ENCODE measurements at places on chromosomes 2 and 18. TPM values are rescaled to one million over a fixed set of nuclear protein-coding genes. Genes with fewer than 3 reads are reported as not detected.

STAT4 gene
- 0.60 TPM for total RNA-seq

PLCL1 gene
- total RNA-seq: 9.7 TPM

REG3G gene
- total RNA-seq: 21.6 TPM

BAZ2B gene
- total RNA-seq: 44.4 TPM

HRH4 gene
- not detected for total RNA-seq

POTEF gene
- total RNA-seq: not detected

GRCh38 chr2:20291106-20291564, 59.5 kb downstream of the PUM2 start:
- peak overlapping the region; percentile 27 for H3K27ac ChIP-seq
- peak; percentile 71 for DNase-seq
- H3K4me1 ChIP-seq: no peaks in the 10 kb centered on the region
- H3K27me3 ChIP-seq: no peaks in the 10 kb centered on the region

- H3K4me3 ChIP-seq: no peak overlapping the region
- H3K36me3 ChIP-seq: no peaks in the 10 kb centered on the region
- no peak for DNase-seq
- no peak overlapping the region for H3K27ac ChIP-seq
- H3K4me1 ChIP-seq: no peaks in the 10 kb centered on the region
Observed at GRCh38 chr18:10771053-10771709, 245.4 kb downstream of the NAPG start.

DNA sequence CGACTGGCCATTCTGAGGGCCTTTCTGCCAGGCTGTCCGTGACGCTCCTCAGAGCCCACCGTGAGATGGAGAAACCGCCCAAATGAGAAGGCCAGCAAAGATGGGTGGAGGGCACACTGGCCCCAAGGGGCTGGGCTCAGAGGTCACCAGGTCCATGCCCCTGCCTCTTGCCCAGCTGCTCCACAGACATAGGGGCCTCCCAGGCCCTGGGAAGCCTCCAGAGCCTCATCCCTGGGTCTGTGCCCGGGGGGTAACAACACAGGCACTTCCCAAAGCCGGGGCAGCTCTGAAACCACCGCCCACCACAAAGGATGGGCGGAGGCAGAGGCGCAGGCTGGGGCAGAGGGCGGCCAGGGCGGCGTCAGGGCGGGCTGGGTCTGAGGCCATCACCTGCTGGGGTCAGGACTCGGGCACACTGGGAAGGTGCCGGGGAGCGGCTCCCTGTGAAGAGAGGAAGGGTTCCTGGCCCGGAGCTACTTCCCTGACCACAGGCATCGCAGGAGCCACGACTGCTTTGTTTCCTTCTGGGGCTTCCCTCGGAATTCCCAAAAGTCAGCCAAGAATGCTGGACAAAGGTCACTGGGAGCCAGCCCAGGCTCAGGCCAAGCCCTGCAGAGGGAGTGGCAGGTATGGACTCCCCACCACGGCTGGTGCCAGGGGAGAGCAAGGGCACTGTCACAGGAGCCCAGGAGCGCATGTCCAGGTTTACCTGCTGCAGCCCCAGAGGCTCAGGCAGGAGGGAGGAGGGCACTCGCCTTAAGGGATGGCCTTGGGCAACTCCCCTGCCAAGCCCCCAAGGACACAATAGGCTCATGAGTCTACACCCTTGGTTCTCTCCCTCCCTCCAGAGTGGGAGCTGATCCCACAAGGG, 9.4 kb downstream of the CYP26B1 start:
- H3K27me3 ChIP-seq: no peaks in the 10 kb centered on the region
- no peaks in the 10 kb centered on the region for H3K4me1 ChIP-seq
- H3K4me3 ChIP-seq: no peak overlapping the region
- no peak overlapping the region for H3K27ac ChIP-seq
- no peaks in the 10 kb centered on the region for H3K36me3 ChIP-seq

DNA sequence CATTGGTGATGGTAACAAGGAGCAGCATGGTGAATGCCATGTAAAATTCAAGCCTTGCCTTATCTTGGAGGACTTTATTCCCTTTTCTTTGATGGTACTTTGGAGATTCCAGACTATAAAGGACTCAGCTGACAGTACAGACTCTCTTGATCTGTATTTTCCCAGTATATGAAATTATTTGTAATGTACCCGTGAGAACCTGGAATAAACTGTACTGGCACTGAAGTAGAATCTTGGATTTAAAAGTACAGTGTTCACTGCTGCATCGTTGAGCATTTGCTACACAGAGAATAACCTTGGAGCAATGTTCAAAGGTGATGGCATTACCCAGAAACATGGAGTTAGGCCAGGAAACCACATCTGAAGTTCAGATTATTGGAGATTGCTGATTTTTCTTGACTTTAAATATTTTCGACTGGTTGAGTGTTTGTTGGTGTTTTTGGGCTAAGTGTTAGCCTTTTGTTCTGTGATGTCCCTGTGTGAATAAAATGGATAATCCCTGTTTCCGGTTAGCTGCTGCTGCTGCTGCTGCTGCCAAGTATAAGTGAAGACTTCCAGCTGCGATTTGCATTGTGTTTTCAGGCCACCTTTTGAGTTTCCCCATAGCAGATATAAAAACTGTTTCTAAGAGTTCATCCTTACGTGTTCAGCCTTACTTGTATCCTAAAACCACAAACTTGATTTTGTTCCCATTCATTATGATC, 122.0 kb downstream of the SPTBN1 start:
- H3K4me1 ChIP-seq: peaks cover 99% of the 10 kb centered on the region
- H3K27me3 ChIP-seq: no peaks in the 10 kb centered on the region
- DNase-seq: no peak
- no peaks in the 10 kb centered on the region for H3K36me3 ChIP-seq

DNA sequence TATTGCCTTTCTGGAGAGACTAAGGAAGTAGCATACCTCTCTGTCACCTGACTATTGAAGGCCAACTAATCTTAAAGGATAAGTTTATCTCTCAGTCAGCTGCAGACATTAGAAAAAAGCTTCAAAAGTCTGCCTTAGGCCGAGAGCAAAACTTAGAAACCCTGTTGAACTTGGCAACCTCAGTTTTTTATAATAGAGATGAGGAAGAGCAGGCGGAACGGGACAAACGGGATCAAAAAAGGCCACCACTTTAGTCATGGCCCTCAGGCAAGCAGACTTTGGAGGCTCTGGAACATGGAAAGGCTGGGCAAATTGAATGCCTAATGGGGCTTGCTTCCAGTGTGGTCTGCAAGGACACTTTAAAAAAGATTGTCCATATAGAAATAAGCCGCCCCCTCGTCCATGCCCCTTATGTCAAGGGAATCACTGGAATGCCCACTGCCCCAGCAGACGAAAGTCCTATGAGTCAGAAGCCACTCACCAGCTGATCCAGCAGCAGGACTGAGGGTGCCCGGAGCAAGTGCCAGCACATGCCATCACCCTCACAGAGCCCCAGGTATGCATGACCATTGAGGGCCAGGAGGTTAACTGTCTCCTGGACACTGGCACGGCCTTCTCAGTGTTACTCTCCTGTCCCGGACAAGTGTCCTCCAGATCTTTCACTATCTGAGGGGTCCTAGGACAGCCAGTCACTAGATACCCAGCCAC, 61.5 kb upstream of the FAM98A start:
- no peak overlapping the region for H3K27ac ChIP-seq
- H3K27me3 ChIP-seq: no peaks in the 10 kb centered on the region
- no peak for DNase-seq
- no peak overlapping the region for H3K4me3 ChIP-seq
- no peaks in the 10 kb centered on the region for H3K4me1 ChIP-seq

DNA sequence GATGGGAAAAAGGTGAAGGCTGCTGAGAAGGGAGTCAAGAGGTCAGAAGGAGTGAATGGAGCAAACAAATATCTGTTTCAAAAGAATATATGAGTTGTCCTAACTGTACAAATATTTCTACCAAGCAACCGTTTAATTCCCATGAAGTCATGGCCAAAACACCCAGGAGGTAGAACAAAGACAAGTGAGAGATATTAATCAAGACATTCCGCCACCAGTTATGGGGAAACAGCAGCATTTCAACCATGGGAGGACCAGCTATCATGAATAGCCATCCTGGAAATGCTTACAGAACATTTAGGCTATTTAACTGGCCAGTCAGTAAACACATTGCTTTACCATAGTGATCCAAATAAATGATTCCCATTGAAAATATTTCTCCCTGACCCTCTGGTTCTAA, 396.3 kb downstream of the IRS1 start:
- no peak overlapping the region for H3K4me3 ChIP-seq
- no peak for DNase-seq
- no peak overlapping the region for H3K27ac ChIP-seq
- H3K4me1 ChIP-seq: peaks cover 8% of the 10 kb centered on the region
- no peaks in the 10 kb centered on the region for H3K36me3 ChIP-seq
- no peaks in the 10 kb centered on the region for H3K27me3 ChIP-seq

GRCh38 chr2:30645081-30645744, 162.0 kb downstream of the CAPN13 start:
- no peaks in the 10 kb centered on the region for H3K4me1 ChIP-seq
- no peak overlapping the region for H3K27ac ChIP-seq
- no peak for DNase-seq
- no peaks in the 10 kb centered on the region for H3K27me3 ChIP-seq

DNA sequence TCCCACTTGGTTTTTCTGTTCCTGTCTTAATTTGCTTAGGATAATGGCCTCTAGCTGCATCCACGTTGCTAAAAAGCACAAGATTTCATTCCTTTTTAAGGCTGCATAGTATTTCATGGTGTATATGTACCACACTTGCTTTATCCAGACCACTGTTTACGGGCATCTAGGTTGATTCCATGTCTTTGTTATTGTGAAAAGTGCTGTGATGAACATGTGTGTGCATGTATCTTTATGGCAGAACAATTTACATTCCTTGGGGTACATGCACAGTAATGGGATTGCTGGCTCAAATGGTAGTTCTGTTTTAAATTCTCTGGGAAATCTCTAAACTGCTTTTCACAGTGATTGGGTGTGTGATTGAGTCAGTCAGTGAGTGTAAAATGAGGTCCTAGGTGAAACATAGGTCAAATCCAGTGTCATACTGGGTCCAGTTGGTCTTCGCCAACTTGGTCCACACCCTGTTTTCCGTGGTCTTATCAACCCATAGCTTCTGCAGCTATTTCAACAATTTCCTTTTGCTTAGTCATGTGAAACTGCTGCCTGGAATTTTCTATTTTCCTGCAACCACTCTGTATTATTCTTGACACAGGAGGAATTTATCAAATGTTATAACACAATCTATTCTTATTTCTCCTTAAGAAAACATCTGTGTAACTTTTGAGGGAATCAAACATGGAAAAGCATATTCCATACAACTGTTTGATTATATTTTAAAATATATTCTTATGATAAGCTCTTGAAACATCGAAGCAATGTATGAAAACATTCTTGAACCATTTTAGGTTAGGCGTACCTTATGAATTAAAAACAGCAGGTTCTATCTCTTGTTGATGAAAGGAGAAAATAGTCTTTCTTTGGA, 82.9 kb downstream of the ADCYAP1 start:
- no peak overlapping the region for H3K4me3 ChIP-seq
- H3K27ac ChIP-seq: peak overlapping the region; percentile 69
- no peaks in the 10 kb centered on the region for H3K36me3 ChIP-seq
- H3K4me1 ChIP-seq: no peaks in the 10 kb centered on the region
- H3K27me3 ChIP-seq: no peaks in the 10 kb centered on the region

GRCh38 chr2:101273056-101273455, 20.4 kb downstream of the CNOT11 start:
- no peak overlapping the region for H3K4me3 ChIP-seq
- no peaks in the 10 kb centered on the region for H3K27me3 ChIP-seq
- no peak for DNase-seq
- H3K4me1 ChIP-seq: no peaks in the 10 kb centered on the region
- no peak overlapping the region for H3K27ac ChIP-seq

DNA sequence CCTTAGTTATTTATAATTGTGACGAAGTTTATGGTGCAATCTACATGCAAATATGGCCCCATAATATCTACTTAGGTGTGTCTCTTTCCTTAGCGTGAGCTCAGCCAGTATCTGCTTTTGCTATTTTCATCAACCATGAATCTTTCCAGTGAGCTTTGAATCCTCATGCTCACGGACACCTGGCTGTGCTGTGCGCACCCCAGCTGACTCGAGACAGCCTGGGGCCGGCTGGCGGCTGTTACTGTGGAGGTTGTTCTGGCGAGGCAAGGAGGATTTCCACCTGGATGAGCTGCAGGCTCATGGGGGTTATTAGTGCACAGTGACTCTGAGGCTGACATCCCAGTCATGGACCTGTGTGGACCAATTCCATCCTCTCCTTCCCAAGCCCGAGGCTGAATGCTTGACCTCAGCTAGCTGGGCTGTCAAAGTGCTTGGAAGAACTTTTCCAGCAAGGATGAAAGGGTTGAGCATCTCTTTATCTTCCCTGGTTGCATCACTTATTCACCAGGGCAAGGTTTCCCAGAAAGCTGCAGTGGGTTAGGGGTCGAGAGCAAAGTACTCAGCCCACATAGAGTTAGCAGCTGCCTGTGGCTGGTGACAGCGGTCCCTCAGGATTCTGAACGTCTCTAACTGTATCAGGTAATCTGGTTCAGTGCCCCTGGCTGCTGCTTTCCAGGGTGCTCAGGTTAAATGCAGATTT, 141.7 kb downstream of the ARL4C start:
- H3K27ac ChIP-seq: no peak overlapping the region
- no peaks in the 10 kb centered on the region for H3K27me3 ChIP-seq
- no peaks in the 10 kb centered on the region for H3K36me3 ChIP-seq
- no peak overlapping the region for H3K4me3 ChIP-seq
- H3K4me1 ChIP-seq: no peaks in the 10 kb centered on the region

DNA sequence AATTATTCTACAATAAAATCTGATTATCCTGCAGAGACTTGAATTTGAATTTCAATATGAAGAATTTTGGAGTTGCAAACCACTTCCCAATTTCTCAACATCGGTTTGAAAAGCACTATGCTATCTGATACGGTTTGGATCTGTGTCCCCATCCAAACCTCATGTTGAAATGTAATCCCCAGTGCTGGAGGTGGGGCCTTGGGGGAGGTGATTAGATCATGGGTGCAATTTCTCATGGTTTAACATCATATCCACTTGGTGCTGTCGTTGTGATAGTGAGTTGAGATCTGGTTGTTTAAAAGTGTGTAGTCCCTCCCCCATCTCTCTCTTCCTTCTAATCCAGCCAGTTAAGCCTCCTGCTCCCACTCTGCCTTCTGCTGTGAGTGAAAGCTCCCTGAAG, 205.7 kb downstream of the NBAS start:
- H3K4me1 ChIP-seq: peaks cover 20% of the 10 kb centered on the region
- no peak overlapping the region for H3K27ac ChIP-seq

DNA sequence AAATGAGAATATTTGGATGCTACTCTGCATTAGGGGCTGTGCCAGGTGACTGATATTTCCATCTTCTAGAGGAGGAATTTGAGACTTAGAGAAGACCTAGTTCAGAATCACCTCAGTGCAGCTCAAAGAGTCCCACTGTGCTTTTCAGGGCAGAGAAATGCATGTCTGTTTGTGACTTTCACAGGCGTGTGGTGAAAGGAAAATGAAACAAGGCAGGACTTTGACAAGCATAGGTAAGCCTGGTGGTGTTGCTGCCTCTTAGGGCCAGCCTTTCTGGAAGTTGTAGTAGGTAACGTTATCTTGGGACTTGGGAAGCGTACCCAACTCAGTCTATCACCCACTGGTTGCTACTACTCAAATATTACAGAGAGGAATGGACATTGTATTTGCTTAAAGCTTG, 2.6 kb downstream of the GPR39 start:
- no peaks in the 10 kb centered on the region for H3K27me3 ChIP-seq
- peaks cover 4% of the 10 kb centered on the region for H3K4me1 ChIP-seq
- no peak overlapping the region for H3K27ac ChIP-seq
- H3K4me3 ChIP-seq: no peak overlapping the region
